ENCODE measurements at places on chromosomes 3 and 15.

DNA sequence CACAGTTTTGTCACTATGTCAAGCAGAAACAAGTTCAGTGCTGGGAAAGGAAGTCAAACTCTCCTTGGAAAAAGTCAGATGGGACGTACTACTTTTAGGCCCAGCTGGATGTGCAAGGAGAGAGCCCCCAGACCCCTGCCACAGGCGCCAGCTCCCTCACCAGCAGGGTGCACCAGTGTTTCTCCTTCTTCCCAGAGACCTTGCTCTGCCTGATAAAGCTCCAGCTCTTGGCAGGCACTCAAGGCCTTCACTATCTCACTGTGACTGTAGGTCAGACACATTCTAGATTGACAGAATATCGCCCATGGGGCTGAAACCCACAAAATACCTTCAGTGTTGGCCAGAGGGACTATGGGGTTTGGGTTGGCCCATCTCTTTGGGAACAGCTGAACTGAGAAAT, 54.8 kb upstream of the CHRNB4 start:
- DNase-seq, result no peak

- no peak for DNase-seq
Observed at GRCh38 chr3:193844472-193844871, 251.5 kb downstream of the OPA1 start.

- no peak for DNase-seq
Observed at GRCh38 chr15:63012444-63012843, 30.1 kb upstream of the TPM1 start.

GRCh38 chr15:93479715-93480114, 390.7 kb upstream of the RGMA start:
- no peak for DNase-seq

DNA sequence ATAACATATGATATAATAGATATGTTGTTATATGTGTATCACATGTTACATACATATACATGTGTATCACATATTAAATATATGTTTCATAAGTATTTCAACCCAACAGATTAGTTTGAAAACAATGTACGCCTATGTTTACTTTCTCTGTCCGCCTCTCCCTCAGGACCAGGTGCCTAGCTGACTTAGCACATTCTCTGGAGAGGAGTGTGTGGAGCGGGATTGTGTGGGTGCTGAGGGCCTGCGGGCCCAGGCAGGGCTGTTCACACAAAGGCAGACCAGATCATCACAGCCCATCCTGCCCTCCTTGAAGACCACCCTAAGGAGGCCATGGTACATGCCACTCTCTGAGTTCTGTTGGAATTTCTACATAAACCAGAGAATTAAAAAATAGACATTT, 81.0 kb downstream of the PLXNA1 start:
- DNase-seq, result no peak

DNA sequence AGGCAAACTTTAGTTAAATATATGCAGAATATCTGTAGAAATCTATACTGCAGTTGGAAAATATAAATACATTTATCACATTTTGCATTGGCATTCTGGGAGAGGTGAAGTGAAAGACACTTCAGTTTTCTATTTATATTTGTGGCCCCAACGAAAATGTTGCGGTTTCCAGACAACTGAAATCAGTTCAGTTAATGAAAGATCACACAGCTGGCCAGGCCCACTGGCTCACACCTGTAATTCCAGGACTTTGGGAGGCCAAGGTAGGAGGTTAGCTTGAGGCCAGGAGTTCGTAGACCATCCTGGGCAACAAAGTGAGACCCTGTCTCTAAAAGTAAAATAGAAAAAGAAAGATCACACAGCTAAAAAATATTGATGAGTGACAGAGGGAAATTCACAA, 11.9 kb upstream of the CLASP2 start:
- DNase-seq, result no peak

DNA sequence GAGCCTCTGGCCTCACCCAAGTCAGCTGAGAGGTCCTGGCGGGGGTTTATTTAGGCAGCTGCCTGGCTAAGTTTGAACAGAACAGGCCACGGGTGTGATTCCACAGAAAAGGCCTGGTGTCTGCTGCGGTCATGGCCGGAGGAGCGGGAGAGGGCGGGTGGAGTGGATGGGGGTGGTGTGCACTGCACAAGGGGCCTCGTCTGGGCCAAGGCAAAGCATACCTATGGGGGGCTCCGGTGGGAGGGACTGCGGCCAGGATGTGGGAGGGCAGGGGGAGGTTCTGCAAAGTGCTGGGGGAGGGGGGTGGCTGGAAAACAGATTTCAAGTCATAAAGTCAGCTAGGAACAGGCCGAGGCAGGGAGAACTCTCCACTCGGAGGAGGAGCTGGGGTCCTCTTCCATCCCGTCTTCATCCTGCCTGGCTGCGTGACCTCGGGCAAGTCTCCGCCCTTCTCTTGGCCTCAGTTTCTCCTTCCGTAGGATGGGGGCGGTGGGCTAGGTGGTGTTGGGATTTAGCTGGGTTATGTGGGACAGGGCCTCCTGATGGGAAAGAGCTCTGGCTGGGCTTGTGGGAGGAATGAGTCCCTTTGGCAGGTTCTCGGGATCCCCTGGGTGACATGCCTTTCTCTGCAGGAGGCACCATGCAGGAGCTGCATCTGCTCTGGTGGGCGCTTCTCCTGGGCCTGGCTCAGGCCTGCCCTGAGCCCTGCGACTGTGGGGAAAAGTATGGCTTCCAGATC, 878 bp downstream of the ISLR start:
- no peak for DNase-seq

- DNase-seq, result no peak
Observed at GRCh38 chr3:146195030-146195429, 34.0 kb upstream of the PLOD2 start.

GRCh38 chr3:124303305-124303910, 311.5 kb upstream of the ROPN1 start:
- no peak for DNase-seq

- DNase-seq, result no peak
Observed at GRCh38 chr3:69568951-69569350, 170.3 kb upstream of the MITF start.

DNA sequence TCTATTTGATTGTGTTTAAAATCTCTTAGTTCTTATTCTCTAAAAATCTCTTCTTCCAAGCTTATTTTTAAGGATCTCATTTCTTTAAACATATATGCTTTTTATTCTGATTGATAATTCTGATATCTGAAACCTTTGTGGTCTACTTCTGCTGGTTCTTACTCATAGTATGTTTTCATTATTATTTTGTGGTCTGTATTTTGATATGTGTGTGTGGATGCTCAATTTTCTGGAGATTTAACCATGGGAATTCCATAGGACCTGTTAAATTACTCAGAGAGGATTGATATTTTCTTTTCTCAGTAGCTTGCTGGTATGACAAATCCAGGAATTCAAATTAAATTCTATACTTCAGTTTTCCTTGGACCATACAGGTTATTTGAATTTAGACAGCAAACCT, 14.7 kb upstream of the HHLA2 start:
- DNase-seq, result no peak

DNA sequence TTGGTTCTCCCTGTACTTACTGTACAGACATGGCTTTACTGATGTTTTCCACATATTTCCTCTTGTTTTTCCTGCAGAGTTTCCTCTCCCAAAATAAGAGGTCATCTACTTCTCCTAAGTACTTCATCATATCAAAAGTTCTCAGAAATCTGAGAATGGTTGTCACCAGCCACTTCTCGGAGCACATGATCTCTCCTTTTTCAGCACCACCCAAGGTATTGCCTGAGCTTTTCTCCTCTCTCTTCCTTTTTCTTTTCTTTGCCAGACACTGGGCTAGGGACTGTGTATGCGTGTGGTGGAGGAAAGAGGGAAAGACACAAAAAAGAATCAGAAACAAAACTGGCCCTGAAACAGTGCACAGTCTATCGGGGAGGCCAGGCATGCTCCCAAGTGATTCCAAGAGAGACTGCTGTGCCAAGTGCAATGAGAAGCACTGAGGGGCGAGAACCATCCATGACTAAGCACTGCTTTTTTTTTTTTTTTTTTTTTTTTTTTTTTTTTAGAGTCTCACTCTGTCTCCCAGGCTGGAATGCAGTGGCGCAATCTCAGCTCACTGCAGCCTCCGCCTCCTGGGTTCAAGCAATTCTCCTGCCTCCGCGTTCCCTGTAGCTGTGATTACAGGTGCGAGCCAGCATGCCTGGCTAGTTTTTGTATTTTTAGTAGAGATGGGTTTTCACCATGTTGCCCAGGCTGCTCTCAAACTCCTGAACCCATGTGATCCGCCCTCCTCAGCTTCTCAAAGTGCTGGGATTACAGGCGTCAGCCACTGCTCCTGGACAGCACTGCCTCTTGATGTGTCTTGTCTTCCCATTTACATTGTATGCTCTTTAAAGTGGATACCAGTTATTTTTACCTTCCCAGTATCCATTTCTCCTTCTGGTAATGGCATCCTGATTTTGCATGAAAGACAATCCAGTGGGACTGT, 194.0 kb upstream of the FEZF2 start:
- peak; percentile 82 for DNase-seq

GRCh38 chr3:11643201-11643603, 513 bp downstream of the VGLL4 start:
- no peak for DNase-seq

DNA sequence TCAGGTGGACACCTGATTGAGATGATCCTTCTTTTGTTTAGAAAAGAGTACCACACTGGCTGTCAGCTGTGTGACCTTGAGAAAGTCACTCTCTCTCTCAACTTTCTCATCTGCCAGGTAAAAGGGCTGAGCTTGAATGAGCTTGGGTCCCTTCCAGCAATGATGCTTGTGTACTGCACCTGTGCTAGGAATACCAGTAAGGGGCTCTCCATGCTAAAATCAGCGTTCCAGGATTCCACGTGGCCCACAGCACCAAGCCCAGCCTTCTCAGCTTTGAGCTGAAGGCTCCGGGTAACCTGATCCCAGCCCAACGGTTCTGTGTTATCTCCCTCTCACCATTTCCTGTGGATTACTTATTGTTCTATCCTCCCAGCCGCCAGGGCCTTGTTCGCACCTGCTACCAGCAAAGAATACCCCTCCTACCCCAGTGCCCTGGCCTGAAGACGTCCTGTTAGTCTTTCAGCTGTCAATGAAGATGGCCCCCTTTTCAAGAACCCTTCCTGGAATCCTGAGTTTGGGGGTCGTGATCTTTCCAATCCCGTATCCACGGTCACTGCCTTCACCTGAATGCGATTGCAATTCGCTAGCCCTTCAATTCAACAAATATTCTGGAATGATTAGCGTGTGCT, 54.2 kb upstream of the CGNL1 start:
- DNase-seq, result no peak

- DNase-seq, result no peak
Observed at GRCh38 chr3:169171739-169172138, 491.8 kb downstream of the MECOM start.

DNA sequence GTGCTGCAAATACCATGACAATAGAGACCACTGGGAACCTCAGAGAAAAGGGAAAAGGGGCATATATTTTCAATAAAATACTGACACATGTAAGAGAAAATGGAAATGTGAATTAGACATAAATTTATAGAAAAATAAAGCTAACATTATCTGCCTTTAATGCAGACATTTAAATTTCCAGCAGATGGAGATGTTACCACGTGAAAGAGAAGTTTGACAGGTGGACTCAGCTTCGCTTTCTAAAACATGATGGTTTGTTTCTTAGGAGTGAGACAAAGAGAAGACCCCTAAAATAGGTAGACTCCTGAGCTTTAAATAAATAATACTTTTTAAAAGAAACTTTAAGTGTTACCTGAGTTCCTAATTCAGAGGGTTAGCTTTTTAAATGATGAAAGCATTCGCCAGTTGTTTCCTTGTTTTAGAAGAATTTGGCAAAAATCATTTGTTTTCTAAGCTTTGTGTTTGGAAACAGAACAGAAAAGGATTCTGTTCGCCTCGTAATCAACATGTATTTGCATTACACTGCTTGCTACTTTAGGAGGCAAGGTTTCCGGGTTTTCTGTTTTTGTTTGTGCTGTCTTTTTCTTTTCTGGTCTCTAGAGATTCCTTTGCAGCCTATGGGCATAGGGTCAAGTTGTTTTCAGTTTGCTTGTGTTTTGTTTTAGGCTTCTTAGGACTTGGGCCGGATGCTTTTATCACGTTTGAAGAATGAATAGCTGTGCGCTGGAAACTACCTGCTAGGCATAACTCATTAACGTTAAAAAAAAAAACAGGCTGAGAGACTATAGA, 271.4 kb downstream of the THSD4 start:
- peak; percentile 15 for DNase-seq

GRCh38 chr3:42764115-42764514, 8.9 kb downstream of the CCDC13 start:
- DNase-seq, result no peak

GRCh38 chr3:148149556-148149955, 548.1 kb upstream of the AGTR1 start:
- no peak for DNase-seq

DNA sequence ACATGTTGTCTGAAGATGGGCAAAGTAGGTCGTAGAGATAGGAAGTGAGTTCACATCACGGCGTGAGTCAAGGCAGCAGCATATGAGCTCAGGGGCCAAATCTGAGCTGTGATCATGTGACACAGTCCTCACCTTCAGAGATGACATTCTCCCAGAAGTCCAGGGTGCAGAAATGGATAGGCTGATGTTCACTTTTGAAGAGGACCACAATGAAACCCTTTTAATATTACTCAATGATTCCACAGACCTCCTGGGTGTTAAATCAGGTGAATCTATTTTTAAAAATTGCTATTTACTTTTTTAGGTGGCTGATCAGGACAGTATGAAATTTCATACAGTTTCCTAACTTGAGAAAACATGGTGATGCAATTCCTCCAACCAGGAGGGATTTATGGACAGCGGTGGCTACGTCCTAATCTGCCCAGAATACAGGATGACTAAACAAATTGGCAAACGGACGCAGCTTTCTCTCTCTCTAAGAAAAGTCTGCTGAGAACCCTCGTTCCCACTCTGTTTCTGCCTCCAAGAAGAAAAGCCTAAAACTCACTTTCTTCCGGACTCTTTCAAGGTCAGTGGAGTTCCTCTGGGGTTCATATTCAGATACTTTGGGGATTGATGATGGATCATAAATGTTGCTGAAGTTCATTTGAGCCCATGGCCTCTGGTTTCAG, 34.4 kb downstream of the B3GNT5 start:
- no peak for DNase-seq

DNA sequence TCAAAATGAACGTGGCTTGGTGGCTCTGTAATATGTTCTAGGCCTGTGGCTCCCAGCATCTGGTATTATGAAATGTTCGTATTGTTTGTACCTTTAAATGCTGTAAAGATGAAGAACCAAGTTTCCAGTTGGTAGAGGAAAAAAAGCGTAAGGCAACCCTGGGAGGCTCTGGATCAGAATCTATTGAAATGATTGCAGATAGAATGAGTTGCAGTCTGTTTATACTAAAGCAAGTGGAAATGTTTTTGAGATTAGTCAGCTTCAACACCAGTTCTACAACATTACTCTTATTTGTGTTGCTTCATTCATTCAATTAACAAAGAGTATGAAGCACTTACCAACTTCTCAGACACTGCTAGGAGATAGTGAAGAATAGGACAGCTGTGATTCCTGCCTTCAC, 5.3 kb downstream of the ARL6IP5 start:
- DNase-seq, result peak; percentile 95

Data from renal cortical epithelial cell (primary cell).